Omental fat pad (tissue), 4 donors: ENCODE measurements at places on chromosomes 4 and X. TPM values are rescaled to one million over a fixed set of nuclear protein-coding genes. Genes with fewer than 3 reads are reported as not detected.
A peak's percentile ranks its signal among the peaks of the same experiment; 100 is the strongest.

Gene ZFYVE28
- total RNA-seq: 7.1 TPM

GRCh38 chr4:139483000-139483399, 29.1 kb downstream of the RAB33B start:
- no peak for DNase-seq

- DNase-seq: no peak
Measured at GRCh38 chrX:43166874-43167273, 388.9 kb upstream of the PPP1R2C start.

GRCh38 chr4:13989501-13989900, 362.0 kb upstream of the BOD1L1 start:
- DNase-seq: no peak

Gene MEPE
- not detected for total RNA-seq

DNA sequence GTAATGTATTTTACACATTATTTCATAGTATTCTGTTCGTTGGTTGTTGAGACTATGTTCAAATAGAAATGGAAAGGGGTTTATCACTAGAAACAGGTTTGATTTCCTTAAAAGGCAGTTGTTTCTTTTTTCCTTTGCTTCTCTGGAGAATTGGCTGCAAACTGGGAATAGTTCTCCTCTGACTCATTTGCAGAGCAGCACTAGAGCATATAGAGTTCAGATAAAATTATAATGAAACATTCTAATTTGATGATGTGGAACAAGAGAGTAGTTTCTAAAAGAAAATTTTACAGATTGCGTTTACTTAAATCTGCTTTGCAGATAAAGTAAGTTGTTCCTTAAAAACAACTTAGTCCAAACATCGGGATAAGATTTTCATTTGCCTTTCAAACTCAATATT, 29.7 kb downstream of the SYNPO2 start:
- no peak for DNase-seq

DNA sequence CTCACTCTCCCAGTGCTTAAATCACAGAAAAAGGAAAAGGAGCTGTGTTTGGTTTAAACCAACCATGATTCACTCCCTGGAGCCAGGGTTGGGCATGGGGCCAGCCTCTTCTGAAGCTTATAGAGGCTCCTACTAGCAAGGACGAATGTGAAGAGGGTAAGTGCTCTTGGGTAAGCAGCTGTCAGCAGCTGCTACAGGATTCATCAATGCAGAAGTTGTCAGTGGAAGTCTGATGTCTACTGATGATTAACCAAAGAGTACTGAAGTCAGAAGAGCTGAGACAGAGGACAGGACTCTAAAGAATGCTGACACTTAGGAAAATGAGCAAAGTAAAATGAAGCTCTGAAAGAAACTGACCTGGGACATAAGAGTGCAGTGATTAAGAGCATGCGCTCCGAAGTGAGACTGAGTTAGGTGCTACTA, 32.7 kb upstream of the JADE1 start:
- peak; percentile 51 for DNase-seq

- DNase-seq: no peak
Measured at GRCh38 chrX:80984118-80984517, 174.4 kb upstream of the BRWD3 start.

Gene EVC2
- 20.2 TPM for total RNA-seq

DNA sequence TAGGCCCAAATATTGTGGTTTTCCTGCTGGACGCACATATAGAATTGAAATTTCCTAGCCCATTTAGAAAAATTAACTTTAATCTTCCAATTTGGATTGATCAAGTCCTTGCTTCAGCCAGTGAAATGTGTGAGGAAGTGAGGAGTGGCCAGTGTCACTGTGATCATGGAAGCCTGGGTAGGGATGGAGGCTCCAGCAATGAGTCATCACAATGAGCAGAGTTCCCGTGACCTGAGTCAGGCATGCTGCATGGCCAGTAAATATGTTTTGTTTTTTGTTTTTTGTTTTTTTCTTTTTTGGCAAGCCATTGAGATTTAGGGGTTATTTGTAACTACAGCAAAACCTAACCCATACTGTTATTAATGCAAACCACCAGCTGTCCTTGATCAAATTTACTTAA, 52.1 kb downstream of the IDS start:
- DNase-seq: no peak

Gene RAB39B
- total RNA-seq: 0.24 TPM

GRCh38 chrX:30920271-30920670, 31.2 kb upstream of the TAB3 start:
- no peak for DNase-seq

GRCh38 chrX:146863566-146863965, 49.0 kb upstream of the CXorf51A start:
- no peak for DNase-seq

Gene BEX2
- total RNA-seq: 2.8 TPM

Gene CFI
- 53.6 TPM for total RNA-seq

DNA sequence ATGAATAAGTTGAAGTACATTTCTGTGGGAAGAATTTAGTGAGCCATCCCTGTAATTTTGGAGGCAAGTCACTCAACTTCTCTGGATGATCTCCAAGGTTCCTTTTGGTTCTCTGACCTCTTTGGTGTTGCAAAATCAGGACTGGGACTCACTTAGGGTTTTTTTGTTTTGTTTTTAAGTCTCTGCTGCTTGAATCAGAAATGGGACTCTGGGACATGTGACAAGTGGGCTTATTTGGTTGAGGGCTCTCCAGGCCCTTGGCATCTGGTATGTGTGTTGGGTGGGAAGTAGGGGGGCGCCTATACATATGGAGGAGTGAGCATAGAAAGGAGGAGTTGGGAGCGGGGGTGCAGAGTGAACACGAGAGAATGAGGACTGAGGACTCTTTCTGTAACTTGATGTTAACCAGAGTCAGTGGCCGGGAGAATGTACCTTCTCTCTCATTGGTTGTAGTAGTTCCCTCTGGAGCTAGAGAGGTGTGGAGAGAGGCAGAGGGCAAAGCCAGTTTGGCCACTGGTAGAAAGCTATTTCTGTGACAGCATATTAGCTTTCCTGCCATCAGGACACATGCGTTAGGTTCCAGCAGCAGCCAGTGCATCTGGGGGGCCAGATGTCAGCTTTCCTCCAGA, 1.9 kb downstream of the ARHGAP10 start:
- no peak for DNase-seq

DNA sequence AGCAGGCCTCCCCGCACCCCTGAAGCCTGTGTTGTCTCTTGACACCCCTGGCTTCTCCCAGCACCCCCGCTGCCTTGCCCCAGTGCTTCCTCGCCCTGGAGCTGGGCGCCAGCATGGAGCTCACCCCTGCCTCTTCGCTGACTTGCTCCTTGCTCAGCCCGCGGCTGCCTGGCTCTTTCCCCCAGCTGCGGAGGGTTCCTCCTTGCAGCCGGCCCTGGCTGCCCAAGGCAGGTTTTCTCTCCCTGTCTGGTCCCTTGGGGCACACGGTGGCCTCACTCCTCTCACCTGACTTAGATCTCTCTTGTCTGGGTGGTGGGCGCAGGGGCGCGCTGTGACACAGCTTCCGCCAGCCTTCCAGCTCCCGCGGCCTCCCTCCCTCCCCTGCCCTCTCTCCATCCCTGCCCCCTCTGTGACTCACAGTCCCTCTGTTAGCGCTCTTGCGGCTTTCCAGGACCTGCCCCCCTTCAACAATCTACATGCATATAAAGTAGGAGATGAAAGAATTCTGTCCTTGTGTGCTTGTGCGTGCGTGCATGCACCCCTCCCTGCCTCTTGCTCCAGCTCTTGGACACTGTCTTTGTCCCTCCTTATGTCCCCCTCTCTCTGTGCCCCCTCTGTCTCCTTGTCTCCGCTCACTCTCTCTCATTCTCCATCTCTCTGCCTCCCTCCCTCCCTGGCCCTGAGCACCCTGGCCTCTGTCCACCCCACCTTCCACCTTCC, 2.2 kb downstream of the PLXNB3 start:
- DNase-seq: no peak

DNA sequence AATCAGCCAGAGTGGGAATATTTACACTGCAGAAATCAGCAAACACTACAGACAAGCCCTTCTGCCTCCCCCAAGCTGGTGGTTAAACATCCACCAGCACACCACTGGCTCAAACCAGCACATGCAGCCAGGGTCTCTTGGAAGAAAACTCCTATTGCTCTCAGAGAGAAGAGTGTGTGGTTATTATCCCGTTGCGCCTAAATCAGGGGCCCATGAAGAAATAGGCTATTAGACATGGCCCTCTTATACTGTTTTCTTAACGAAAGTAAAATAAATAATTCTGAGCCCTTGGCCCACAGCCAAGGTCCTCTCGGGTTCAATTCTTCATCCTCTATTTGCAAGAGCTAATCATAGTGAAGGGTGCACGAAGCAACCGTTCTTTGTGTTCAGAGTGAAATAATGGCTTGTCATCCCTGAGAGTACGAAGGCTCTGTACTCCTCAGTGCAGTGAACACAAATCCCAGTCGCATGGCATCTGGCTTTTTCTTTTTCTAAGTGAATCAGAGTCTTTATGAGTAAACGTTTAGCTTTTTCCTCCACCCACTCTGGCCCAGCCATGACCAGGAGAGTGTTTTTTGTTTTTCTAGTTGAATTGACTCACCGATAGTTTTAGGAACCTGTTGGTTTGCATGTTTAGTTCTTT, 33.4 kb upstream of the RBM47 start:
- no peak for DNase-seq

GRCh38 chr4:148914301-148914700, 472.1 kb upstream of the NR3C2 start:
- DNase-seq: no peak

DNA sequence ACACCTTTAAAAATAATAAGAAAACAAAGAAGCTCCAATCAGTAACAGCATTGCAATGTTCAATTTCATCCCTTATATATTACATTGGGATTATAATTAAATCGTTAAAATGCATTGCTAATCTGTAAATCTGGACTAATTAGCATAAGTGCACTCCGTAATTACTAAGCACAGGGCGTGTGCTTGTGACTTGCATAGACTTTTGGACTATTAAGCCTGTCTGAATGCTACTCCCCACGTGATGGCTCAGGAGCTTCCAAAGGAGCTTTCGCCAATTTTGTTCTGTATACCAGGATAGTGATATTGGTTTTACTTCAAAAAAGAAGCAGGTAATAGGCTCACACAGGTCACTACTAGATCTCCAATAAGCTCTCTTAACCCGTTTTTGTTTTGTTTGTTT, 497.1 kb downstream of the SMARCA1 start:
- DNase-seq: no peak

Gene DCLK2
- total RNA-seq: 8.0 TPM

DNA sequence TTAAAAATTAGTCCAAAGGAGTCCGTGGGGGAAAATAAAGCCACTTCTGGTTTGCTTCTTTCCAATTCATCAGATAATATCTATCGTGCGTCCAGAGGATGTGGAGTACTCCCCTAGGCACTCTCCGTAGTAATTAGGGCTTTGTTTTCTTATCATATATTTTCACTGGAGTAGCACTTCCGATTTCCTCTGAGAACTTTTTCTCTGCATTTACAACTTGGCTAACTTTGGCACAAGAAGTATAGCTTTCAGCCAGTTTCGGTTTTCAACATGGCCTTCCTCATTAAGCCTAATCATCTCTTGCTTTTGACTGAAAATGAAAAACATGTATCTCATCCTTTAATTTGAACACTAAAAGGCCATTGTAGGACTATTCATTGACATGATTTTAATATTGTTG, 80.5 kb downstream of the CASP3 start:
- no peak for DNase-seq

Gene NLRP2B
- not detected for total RNA-seq

Gene RNF212
- 4.5 TPM for total RNA-seq

Gene FAM9B
- not detected for total RNA-seq

Gene ZNF157
- not detected for total RNA-seq
